ENCODE measurements at places on chromosomes 2 and 18.

GRCh38 chr2:26414311-26414710 lies 12.6 kb downstream of the DRC1 start:
- DNase-seq = no peak

DNA sequence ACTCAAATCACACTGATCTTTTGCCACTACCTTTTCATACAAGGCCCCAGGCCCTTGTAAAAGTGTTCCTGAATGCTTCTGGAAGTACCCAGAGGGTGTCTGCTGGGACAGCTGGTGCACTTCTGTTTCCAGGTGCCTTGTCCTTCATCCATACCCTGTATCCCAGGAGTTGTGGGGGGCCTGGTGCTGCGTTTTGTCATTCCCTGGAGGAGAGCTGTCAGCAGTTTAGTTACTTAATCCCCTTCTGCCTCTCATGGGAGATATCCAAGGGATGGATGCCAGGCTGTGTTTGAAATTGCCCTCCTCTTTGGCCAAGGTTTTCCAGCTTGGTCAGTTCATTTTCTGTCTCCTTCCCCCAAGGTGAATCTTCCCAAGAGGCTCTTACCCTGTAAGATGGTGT lies 158.3 kb downstream of the WDSUB1 start:
- DNase-seq = no peak

- no peak for DNase-seq
These were observed 986.5 kb downstream of the TDRD15 start for GRCh38 chr2:22110244-22110651.

DNA sequence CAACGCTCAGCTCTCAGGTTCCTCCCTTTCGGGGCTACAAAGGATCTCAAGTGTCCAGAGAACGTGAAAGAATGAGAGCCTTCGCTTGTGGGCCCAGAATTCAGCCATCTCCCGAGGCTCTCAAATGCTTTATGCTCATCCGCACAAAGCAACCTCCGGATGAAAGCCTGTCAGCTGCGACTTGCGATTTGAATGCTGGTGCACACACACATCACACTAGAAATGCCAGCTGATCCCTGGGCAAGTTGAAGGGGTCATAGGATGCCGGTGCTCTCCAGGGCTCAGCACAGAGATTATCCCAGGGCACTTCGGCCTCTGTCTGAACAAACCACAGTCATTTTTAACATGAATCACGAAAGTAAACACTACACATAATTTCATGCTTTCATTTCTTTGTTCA lies 141.8 kb upstream of the MYT1L start:
- DNase-seq = no peak

GRCh38 chr2:65940856-65941255 lies 494.1 kb upstream of the MEIS1 start:
- DNase-seq = no peak

DNA sequence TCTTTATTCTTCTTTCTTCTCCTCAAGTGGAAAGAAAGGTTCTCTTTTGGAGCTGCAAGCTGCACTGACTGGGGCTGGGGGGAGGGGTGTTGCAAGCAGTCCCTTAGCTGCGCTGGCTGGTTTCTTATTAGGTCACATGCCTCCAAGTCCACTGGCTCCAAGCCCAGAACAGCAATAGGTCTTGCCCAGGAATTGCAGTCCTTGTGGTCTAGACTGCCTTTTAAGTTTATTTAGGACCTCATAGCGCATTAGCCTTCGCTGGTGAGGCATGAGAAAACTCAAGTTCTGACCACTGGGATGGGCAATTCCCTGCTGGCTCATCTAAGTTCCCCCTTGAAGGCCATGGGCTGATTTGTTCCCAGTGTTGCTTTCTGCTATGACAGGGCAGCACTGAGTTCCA lies 138.6 kb upstream of the SCN7A start:
- DNase-seq = no peak

GRCh38 chr2:232377841-232378734 lies 463 bp upstream of the ALPP start:
- no peak for DNase-seq

DNA sequence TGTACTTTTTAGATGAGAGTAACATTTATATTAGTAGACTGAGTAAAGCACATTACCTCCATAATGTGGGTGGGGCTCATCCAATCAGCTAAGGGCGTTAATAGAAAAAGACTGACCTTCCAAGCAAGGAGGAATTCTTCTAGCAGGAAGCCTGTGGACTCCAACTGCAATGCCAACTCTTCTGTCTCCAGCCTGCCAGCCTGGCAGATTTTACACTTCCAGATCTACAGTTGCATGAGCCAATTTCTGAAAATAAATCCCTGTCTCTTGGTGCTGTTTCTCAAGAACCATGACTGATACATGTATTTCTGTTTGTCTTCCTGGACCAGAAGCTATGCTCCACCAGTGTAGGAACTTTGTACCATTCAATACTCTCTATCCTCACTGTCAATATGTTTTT lies 69.0 kb upstream of the LMAN1 start:
- DNase-seq = no peak

DNA sequence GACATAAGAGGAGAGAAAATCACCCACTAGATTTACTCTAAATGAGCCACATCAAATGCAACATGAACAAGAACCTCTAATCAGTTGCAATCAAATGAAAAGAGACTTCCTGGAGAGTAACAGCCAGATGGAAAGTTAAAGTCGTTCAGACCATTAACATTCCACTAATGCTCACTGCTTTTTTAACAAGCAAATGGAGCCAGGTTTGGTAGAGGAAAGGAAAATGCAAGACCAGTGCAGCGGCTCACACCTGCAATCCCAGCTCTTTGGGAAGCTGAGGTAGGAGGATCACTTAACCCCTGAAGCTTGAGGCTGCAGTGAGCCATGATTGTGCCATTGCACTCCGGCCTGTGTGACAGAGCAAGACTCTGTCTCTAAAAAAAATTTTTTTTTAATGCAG lies 48.5 kb downstream of the CACNB4 start:
- no peak for DNase-seq

DNA sequence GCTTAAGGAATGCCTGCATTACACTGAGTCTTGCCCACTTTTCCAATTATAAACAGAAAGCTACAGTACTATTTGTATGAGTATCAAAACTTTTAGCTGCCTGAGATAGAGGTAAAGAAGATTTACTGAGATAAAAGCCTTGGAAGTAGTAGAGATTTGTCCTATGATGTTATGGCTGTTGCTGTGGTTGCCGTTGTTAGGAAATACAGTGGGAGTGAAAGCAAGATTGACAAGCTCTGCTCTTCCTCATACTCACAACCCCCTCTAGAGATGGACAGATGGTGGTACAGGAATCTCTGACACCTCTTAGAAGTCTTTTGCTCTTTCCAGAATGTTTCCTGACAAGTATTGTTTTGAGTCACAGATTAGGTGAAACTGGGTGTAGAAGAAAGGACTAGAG lies 242.5 kb downstream of the RPIA start:
- DNase-seq = no peak

DNA sequence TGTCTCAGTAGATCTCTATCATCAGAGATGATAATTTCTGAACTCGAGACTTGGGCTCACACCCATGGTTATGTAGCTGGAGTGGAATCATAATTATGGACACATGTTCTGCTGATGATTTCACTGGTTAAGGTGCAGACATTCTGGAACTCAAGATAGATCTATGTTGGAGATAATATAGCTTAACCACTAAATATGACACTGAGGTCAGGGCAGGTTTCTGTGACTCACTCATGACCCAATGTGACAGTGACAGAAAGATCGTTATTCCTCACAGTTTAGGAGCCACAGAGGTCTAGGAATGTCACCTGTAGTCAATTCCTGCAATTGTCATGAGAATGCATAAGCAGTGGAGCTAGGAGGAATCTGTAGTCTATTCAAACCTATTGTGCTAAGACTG lies 828.6 kb downstream of the TRIB2 start:
- no peak for DNase-seq

DNA sequence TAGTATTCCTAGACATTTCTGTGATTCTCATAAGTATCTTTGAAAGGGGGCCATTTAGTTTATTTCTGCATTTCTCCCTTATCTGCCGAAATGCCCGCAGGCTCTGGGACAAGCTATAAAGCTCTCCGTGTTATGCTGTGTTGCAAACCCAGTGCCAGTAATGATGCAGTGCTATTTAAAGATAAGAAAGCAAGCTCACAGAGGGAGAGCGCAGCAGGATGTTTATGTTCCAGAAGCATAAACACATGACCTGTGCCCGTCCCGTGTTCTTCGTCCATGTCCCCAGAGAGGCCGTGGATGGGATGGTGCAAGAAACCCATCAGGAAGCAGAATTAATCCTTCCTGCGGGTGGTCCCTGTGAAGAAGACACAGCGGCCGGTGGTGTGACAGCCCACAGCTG lies 99.4 kb downstream of the NEDD4L start:
- DNase-seq = no peak

GRCh38 chr2:15173501-15173900 lies 387.6 kb downstream of the NBAS start:
- no peak for DNase-seq

DNA sequence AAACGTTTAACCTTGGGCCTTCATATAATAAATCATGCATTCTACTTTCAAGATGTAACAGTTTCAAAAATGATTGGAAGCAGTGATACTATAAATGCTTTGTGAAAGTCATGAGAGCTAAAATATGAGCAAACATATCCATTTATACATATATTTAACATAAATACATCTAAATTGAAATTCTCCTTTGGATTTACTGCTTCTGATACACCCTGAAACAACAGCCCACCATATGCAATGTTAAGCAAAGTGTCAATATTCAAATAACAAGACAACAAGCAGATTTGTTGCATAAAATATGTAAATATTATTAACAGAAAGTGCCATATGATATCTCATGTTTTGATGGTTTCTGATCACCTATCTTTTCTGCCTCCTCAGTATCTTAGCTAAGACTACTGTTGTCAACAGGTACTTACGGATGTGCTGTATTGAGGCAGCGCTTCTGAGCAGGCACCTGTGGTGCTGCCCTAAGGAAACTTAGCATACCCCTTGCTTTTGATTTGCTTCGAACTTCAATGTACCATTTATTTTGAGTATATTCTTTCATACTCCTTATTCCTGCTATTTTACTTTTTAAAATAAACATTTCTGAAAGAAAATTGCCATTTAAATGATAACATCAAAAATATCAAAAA lies 6.1 kb downstream of the FIGN start:
- DNase-seq = no peak

DNA sequence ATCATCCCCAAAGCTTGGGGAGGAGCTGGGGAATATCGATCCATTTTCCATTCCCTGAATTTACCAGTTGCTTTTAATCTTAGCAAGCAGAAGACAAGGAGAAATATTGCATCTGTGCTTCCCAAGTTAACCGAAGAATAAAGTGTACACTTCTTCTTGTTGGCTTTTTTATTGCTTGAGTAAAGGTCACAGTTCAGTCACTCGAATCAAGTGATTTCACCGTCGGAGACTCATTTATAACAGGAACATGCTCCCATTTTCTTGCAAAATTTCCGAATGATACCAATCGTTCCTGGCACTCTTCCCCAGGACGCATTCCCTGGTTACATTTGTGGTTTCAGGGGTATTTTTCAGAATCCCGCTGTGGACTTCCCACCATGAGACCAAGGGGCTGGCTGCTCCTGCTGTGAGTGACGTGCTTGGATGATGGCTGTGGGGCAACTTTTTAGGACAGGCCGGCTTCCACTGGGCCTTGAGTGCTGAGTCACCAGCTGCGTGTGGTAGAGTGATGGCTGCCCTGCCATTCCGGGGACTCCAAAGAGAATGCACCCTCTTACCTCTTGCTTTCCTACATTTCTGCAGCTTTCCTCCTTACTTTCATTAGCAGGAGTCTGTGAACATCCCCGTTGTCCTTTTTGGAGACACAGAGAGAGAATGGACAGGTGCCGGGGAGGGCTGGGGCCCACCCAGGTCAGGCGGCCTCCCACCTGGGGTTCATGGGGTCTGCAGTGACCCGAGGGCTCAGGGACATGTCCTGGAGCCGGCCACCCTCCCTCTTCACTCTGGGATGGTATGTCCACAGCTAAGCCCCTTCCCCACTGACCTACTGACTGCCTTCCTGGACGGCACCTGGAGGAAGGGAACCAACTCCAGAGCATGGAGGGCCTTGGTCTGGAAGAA lies 60.7 kb upstream of the HDAC4 start:
- DNase-seq = no peak

DNA sequence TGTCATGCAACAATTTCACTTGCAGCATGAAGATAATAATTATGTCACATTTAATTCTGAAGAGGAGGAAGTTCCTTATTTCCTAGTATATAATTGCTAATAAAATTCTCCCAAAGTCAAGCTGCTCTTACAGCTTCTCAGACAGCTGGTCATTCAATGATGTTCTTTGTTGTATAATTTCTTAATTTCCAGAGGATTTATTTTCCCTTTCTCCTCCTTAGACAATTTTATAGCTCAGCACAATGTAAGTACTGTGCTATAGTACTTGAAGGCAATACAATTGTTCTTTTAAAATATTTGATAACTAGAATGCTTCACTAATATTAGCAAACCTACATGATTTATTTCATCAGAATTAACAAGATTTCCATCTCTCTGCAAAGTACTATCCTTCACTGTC lies 73.4 kb downstream of the ROCK1 start:
- DNase-seq = no peak

DNA sequence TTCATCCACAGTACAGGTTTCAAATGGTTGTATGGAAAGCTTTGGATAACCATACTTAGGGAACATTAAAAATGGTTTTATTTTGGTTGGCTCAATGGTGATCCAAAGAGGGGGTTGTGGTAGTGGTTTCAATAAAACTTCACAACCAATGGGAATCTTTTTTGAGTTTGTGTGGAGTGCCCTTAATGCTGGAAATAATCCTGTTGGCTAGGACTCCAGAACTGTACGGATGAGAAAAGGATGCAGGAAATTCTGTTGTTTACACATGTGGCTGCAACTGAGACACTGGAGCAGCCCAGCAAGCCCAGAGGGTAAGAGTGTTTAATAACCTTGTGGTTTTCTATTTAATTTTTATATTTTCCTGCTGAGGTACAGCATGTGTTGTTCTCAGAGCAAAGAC lies at the start of gene CCDC102B:
TSS of gene CCDC102B (plus strand) at position 210 of the 400 bp plus-strand sequence. CDS start 38,684 bp downstream, outside the sequence.
- DNase-seq = no peak

DNA sequence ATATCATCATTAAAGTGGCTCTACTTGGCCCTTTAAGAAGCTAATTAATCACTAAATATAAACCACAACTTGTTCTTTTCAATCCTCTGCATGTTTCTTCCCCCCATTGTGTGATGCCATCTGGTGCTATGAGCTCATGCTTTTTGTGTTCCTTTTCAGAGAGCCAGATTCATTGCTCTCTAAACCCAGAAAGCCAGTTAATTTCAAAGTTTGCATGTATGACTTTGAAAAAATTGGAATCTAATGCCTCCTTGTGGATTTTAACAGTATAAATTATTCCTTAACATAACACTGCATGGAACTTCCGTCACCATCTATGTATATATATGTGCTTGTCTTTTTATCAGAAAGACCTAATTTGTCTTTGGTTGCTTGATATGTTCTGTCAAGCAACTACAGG lies 31.1 kb downstream of the TMEM178A start:
- DNase-seq = no peak

GRCh38 chr2:137221797-137222492 lies 456.6 kb downstream of the THSD7B start:
- DNase-seq = no peak

GRCh38 chr2:175605640-175606009 lies 396.4 kb downstream of the LNPK start:
- no peak for DNase-seq

DNA sequence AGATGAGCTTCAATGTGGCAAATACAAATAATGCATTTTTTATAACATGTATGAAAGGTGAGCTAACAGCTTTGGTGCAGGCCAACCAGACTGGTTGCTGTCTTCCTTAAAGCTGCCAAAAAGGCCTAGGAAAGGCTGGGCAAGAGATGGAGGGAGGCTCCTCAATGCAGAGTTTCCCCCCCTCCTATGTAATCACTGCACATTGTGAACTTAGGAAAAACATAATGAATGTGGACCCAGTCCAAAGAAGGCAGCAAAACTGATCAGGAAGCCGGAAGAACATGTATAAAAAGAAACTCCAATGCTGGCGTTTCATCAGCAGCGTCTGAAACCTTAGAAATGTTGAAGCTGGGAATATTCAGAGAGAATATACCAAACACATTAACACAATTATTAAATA lies 84.2 kb upstream of the LYPD6 start:
- no peak for DNase-seq

Data from stimulated activated CD8-positive, alpha-beta memory T cell treated with anti-CD3 and anti-CD28 coated beads, Interleukin-7, amount 100 ng/mL, for 24 hours (primary cell).